ENCODE measurements at places on chromosomes 3 and 15. TPM values are rescaled to one million over a fixed set of nuclear protein-coding genes. Genes with fewer than 3 reads are reported as not detected.

The CHRNA3 gene
- total RNA-seq: 3.5 TPM

The ZNF385D gene
- total RNA-seq: 3.0 TPM

GRCh38 chr3:128226795-128227395 lies 73.6 kb downstream of the EEFSEC start:
- no peaks in the 10 kb centered on the region for H3K36me3 ChIP-seq
- no peak overlapping the region for H3K4me3 ChIP-seq
- peaks cover 4% of the 10 kb centered on the region for H3K4me1 ChIP-seq
- no peaks in the 10 kb centered on the region for H3K27me3 ChIP-seq

DNA sequence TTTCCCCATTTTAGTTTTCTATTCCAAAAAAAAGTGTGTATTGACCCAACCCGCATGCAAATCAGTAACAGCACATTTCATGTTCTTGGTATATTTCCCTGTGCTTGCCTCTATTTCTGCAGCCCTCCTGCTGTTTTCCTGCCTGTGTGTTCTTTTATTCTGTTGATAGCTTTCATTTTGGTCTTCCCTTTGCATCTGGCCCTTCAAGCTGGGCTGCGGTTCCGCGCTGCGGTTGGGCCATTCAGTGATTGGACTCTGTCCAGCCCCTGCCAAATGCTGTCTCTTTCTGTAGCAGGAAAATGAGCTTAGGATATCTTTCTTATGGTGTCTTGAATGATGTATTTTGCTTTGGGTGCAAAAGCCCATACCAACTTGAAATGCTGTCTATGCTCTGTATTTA lies 49.9 kb downstream of the ZNF621 start:
- no peaks in the 10 kb centered on the region for H3K4me1 ChIP-seq
- no peak for DNase-seq
- no peaks in the 10 kb centered on the region for H3K27me3 ChIP-seq
- no peak overlapping the region for H3K27ac ChIP-seq
- no peak overlapping the region for H3K4me3 ChIP-seq
- H3K36me3 ChIP-seq: no peaks in the 10 kb centered on the region

GRCh38 chr3:43273416-43273815 lies 12.9 kb upstream of the SNRK start:
- no peaks in the 10 kb centered on the region for H3K4me1 ChIP-seq
- no peaks in the 10 kb centered on the region for H3K27me3 ChIP-seq
- H3K27ac ChIP-seq: no peak overlapping the region
- no peaks in the 10 kb centered on the region for H3K36me3 ChIP-seq
